Esophagus squamous epithelium (tissue), 5 donors: ENCODE measurements at places on chromosomes 11 and 22. TPM values are rescaled to one million over a fixed set of nuclear protein-coding genes. Genes with fewer than 3 reads are reported as not detected.

The SCGB1C1 gene
- total RNA-seq, result not detected

The CRYAB gene
- total RNA-seq, result 60.5 TPM

The TMEM134 gene
- total RNA-seq, result 205 TPM

The MUC6 gene
- total RNA-seq, result not detected

The KCNJ1 gene
- not detected for total RNA-seq

The MMP27 gene
- not detected for total RNA-seq

The P2RX6 gene
- total RNA-seq, result 0.18 TPM

DNA sequence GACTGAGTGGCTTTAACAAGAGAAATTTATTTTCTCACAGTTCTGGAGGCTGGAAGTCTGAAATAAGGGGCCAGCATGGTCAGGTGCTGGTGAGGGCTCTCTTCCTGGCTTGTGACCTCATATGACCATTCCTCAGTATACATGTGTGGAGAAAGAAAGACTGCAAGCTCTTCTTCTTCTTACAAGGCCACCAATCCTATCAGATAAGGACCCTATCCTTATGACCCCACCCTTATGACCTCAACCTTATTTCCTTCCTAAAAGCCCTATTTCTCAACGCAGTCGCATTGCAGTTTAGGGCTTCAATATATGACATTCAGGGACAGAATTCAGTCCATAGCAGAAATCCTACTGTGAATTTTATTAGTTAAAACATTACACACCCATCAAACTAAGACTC is 124.4 kb upstream of the RAG2 start:
- H3K36me3 ChIP-seq, result no peaks in the 10 kb centered on the region
- DNase-seq, result no peak
- H3K27me3 ChIP-seq, result no peaks in the 10 kb centered on the region
- no peak overlapping the region for H3K27ac ChIP-seq
- H3K4me1 ChIP-seq, result no peaks in the 10 kb centered on the region

GRCh38 chr22:20096574-20097420 is 16.8 kb downstream of the DGCR8 start:
- no peak overlapping the region for H3K27ac ChIP-seq
- DNase-seq, result no peak
- H3K4me1 ChIP-seq, result no peaks in the 10 kb centered on the region
- H3K27me3 ChIP-seq, result no peaks in the 10 kb centered on the region

DNA sequence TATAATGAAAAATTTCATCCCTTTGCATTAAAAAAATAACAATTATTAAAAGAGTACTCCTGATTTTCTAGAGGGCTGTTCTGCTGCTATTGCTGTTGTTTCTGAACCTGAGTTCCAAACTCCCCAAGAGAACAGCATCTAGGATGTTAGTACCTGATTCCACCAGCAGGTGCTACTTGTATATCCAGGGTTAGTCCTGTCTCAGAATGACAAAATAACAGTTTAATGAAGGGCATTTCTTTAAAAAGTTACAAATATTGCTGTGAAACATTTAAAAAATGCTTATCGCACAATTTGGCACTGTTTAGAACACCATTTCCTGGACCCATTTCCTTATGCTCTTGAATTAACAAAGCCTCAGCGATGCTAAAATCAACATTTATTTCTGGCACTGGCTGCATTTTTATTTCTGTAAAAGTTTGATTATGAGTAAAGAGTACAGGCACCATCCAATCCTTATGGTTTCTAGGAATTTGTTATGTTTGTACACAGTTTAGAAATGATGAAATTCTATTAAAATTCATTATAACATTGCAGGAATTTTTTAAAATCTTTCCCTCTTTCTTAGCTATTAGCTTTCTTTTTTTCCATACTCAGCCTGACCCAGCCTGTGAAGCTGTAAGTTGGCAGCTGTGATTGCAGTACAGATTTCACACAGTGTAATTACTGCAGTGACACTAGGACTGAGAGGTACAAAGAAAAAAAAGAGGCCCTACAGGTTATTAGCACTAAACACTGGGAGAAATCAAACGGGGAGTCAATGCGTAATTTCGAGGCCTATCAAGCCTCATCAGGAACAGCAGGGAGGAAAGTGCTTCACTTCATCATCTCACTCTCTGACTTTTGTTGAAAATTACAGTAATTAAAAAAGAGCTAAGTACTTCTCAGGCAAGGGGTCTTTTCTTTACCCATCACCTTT is 208.8 kb downstream of the DCDC1 start:
- no peak overlapping the region for H3K4me3 ChIP-seq
- DNase-seq, result no peak
- no peak overlapping the region for H3K27ac ChIP-seq
- H3K4me1 ChIP-seq, result no peaks in the 10 kb centered on the region
- H3K27me3 ChIP-seq, result no peaks in the 10 kb centered on the region

DNA sequence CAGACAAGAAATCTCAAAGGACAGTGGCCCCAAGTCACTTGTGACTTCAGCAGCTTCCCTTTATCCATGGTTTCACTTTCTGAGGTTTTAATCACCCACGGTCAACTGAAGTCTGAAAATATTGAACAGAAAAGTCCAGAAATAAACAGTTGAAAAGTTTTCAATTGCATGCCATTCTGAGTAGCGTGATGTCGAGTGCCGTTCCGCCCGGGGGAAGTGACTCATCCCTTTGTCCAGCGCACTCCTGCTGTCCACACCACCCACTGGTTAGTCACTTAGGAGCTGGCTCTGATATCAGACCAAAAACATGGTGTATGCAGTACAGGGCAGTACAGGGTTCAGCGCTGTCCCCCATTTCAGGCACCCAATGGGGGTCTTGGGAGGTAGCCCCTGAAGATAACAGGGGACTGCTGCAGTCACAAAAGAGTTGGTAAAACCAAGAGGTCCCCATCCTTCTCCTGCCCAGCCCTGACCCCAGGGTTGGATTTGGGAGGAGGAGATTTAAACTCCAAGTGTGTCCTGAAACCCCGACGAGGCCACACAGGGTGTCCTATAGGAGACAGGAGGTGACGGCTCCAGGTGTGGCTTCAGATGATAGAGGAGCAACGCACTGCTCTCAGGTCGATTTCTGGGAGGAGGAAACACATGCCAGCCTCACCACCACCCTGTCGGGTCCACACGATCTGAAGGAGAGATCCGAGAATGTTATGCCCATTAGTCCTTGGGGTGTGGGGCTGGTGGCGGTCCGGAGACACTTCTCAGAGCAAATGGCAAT is 390.1 kb downstream of the CTTN start:
- DNase-seq, result no peak
- no peak overlapping the region for H3K27ac ChIP-seq
- no peaks in the 10 kb centered on the region for H3K4me1 ChIP-seq

GRCh38 chr11:114438303-114438702 is 964 bp upstream of the REXO2 start:
- no peaks in the 10 kb centered on the region for H3K36me3 ChIP-seq
- no peaks in the 10 kb centered on the region for H3K27me3 ChIP-seq
- peak overlapping the region; percentile 87 for H3K27ac ChIP-seq
- DNase-seq, result no peak
- H3K4me1 ChIP-seq, result peaks cover 38% of the 10 kb centered on the region
- no peak overlapping the region for H3K4me3 ChIP-seq

- peaks cover 44% of the 10 kb centered on the region for H3K4me1 ChIP-seq
- H3K36me3 ChIP-seq, result no peaks in the 10 kb centered on the region
- H3K27me3 ChIP-seq, result peaks cover 68% of the 10 kb centered on the region
- H3K27ac ChIP-seq, result peak overlapping the region; percentile 2
- no peak for DNase-seq
These were observed 16.6 kb downstream of the RTN4RL2 start for GRCh38 chr11:57476757-57477506.

DNA sequence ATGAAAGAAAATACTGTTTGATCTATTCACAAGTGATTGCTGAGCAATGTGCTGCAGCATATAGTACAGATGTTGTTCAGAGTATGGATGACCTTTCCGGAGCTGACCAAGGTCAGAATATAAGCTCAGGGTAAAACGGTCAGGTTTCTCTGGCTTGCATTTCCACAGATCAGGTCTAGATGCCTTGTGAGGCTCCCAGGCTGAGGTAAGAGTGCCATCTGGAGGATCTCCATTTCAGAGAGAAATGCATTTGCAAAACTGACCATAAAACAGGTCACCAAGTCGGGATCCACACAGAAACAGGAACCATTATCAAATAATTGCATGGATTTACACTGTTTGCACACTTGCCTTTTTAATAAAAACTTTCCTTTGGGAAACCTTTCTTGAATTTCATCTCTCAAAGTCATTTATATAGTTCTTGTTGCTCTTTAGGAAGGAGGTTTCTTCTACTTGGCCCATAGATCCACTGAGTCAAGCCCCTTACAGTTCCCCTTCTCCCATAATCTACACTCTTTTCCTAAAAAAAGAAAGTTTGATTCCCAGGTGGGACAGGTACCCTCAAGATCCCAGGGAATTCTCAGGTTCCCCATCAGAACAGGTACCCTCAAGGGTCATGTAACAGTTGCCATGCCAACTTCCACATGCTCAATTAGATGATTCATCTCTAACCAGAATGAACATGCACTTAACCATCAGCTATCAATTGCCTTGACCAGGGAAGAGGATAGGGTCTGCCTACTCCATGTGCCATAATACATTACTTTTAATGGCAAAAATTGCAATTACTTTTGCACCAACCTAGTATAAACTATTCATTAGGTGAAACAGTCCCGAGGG is 25.0 kb upstream of the TMPRSS5 start:
- H3K27ac ChIP-seq, result no peak overlapping the region
- H3K4me1 ChIP-seq, result no peaks in the 10 kb centered on the region
- no peak for DNase-seq
- H3K4me3 ChIP-seq, result no peak overlapping the region

DNA sequence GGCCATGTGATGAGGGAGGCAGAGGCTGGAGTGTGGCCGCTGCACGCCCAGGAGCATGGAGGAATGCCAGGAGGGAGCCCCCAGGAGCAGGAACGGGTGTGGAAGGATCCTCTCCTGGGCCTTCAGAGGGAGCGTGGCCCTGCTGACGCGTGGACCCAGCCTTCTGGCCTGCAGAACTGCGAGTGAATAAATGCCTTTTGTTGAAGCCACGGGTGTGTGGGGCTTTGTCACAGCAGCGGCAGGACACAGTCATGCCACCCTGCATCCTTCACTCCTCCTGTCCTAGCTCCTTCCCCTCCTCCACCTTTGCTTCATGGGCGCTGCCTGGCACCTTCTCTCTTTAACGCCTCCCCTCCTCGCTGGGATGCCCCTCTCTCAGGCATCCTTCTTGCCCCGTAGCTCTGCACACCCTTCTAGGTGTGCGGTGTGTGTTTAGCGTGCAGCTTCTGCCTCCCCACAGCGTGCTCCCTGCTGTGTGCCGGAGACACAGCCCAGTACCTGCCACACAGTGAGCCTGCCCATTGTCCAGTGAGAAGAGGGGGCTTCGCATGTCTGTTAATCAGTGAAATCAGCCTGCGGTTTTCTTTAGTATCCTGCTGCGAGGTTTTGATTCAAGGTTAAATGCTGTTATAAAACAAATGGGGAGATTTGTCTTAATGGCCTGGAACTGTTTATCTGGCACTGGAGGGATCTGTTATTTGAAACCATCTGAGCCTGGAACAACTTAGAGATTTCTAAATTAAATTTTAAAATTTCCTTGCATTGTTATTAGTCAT is 459.6 kb downstream of the TBC1D22A start:
- no peak overlapping the region for H3K4me3 ChIP-seq
- DNase-seq, result no peak
- H3K27me3 ChIP-seq, result peaks cover 9% of the 10 kb centered on the region
- no peak overlapping the region for H3K27ac ChIP-seq
- H3K4me1 ChIP-seq, result no peaks in the 10 kb centered on the region

DNA sequence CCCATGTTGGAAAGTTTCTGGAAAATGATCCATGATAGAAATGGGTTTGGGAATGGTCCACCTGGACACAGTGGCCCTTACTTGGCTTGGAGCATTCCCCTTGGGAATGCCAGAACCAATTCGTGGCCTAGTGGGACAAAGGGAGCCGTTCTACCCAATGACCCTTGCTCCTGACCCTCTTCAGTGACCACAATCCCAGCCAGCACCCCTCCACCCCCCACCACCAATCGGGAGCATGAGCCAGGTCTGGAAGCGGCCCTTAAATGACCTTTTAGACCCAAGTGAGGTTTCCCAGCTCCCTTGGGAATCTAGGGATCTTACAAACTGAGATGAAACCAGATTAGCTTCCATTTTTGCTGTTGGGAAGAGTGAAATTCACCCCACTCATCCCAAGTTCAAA is 51.3 kb upstream of the CDON start:
- peaks cover 29% of the 10 kb centered on the region for H3K4me1 ChIP-seq
- H3K27ac ChIP-seq, result peak overlapping the region; percentile 89
- no peak for DNase-seq
- H3K27me3 ChIP-seq, result no peaks in the 10 kb centered on the region
- H3K4me3 ChIP-seq, result no peak overlapping the region

DNA sequence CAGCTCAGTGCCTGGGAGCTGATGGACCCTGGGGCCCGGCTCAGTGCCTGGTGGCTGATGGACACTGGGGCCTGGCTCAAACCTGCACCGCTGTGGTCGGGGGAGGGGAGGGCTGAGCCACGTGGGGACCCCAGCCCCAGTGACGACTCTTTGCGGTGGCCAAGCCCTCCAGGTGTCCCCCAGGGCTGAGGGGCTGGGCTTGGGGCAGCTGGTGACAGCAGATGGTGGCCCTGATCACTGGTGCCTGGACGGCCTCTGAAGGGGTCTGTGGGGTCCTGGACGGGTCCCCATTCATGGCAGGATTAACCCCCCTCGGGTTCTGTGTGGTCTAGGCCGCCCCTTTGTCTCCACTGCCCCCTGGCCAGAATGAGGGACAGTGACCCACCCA is 3.4 kb upstream of the MUC5B start:
- H3K27me3 ChIP-seq, result no peaks in the 10 kb centered on the region
- no peaks in the 10 kb centered on the region for H3K36me3 ChIP-seq
- H3K4me1 ChIP-seq, result no peaks in the 10 kb centered on the region
- DNase-seq, result no peak

GRCh38 chr22:17990147-17990546 is 34.2 kb downstream of the MICAL3 start:
- H3K27ac ChIP-seq, result no peak overlapping the region
- H3K36me3 ChIP-seq, result no peaks in the 10 kb centered on the region
- H3K27me3 ChIP-seq, result no peaks in the 10 kb centered on the region

DNA sequence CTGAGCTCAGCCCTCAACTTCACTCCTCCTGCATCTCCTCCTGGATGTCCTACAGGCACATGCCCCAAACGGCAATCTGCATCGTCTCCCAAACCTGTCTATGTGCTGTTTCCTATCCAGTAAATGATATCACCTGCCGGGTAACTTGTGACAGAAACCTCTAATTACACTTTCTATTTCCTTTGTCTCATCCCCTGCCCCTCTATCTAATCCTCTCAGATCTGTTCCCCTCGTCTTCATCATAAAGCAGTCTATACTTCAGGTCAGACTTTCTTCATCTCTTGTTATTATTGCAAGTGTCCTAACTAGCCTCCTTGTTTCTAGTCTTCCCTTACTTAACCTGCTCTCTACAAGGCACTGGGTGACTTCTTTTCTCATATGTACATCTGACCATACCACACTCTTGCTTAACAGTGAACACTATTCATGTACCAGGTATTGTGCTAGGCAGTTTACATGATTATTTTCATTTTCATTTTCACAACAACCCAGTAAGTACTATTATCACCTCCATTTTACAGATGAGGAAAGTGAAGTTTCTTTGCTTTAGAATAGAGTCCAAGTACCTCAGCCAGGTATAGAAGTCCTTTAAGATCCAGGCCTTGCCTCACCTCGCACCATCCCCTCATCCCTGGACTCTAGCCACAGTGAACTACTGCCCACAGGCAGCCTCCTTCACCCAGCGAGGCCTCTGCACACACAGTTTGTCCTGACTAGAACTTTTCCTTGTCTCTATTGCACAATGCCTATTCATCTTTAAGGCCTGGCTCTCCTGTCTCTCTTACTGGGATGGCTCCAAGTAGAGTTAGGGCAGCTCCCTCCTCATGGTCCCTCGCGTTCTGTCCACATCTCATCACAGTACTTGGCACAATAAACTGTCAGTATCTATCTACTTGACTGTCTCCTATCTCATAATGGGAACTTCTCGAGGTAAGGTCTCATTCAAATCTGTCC is 22.1 kb upstream of the UCP3 start:
- no peak overlapping the region for H3K27ac ChIP-seq
- DNase-seq, result no peak
- H3K4me3 ChIP-seq, result no peak overlapping the region
- H3K4me1 ChIP-seq, result no peaks in the 10 kb centered on the region
- no peaks in the 10 kb centered on the region for H3K27me3 ChIP-seq
